Activated effector memory CD4-positive, alpha-beta T cell treated with Interleukin-2 at 50 U/mL for 16 hours (primary cell): ENCODE measurements at places on chromosomes 16 and 17.

DNA sequence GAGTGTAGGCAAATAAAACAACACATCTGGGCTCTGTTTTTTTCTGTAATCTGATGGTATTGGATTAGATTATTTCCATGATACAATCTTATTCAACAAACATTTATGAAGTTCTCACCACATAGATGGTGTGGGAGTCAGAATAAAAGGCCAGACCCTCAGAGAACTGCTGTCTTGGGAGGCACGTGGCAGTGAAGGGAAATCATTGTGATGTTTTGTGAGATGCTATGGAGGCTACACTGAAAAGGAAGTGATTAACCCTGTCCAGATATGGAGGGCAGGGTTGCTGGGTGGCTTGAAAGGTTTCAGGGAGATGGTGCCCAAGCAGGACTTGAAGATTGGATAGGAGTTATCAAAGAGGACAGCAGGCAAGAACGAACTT, 35.6 kb downstream of the DHRS7B start:
- DNase-seq = no peak

DNA sequence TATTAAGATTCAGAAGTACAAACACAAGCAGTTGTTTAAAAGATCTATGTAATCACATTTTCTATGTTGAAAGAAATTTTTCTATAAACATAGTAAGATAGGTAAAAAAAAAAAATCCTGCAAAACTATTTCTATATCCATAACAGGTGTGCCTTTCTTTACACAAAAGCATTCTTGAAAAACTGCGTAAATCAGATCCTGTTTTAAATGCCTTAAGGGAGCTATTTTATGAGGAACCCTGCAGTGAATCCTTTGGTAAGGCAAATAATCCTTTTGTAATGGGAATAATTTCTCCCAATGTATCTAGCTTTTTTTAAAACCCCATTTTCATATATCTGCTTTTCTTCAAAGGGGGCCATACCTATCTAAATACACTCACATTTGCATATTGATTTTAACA, 157.3 kb downstream of the AATF start:
- no peak for DNase-seq

DNA sequence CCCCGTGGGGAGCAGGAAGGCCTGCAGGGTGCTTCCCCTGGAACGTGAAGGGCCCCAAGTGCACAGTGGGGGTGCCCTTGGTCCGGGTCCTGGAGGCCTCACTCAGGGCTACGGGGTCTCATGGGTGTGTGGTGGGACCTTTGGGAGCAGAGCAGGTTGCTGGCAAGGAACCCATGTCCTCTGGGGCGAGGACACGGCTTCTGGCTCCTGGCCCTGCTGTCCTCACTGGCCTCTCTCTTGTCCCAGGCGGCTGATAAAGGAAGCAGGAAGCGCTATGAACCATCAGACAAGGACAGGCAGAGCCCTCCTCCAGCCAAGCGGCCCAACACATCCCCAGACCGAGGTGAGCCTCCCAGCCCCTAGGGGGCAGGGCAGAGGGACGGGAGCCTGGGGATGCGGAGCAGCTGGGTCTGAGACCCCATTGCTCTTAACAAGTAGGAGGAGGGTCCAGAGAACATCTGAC, 9.8 kb upstream of the IL17C start:
- no peak for DNase-seq

GRCh38 chr17:68812876-68813584, 142.2 kb downstream of the ABCA8 start:
- DNase-seq = no peak

DNA sequence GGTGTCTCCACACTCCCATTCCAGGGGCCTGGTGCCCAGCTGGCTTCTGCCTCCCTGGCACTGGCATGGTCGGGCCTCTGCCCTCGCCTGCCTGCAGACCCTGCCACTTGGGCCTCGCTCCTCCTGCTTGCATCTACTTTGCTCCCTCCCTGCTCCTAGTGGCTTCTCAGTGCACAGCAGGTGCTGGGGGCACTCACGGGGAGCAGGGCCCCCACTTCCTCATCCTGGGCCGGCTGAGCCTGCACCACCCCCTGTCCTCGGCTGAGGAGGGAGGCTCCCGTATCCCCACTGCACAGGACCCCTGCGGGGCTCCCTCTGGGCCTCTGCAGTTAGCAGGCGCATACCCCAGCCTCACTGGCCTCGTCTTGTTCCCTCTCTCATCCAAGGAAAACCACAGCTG, 35.2 kb downstream of the CIBAR2 start:
- DNase-seq = no peak

DNA sequence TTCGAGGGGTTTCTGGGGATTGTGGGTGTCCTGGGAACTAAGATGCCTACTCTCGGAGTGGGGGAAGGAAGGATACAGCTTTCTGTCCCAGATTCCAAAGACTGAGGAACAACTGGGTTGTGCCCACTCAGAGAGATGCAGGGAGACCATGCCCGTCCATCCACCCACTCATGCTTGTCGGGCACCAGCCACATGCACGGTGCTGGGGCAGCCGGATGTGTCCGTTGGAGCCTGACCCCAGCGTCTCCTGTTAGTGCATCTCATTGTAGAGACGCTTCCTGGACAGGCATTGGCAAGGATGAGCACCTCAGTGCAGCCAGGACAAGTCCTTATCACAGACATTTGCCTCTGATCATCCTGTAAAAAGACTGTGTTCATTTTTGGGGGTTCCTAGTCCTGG, 58.1 kb downstream of the METRNL start:
- no peak for DNase-seq

DNA sequence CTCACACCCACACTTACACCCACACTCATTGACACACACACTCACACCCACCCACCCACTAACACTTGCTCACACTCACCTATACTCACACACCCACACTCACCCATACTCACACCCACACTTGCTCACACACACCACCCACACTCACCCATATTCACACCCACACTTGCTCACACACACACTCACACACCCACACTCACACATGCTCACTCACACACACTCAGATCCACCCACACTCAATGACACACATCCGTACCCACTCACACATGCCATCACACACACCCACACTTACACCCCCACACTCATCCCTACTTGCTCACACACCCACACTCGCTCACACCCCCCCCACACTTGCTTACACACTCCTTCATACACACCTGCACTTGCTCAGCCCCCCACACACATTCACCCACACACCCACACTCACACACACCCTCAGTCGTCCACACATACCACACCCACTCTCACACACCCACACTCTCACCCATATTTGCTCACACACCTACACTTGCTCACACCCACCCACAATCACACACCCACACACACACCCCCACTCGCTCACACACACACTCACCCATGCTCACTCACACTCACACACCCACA, 321.1 kb upstream of the N4BP1 start:
- no peak for DNase-seq

- no peak for DNase-seq
These were observed 62.6 kb downstream of the PLCG2 start for GRCh38 chr16:81841722-81842121.

DNA sequence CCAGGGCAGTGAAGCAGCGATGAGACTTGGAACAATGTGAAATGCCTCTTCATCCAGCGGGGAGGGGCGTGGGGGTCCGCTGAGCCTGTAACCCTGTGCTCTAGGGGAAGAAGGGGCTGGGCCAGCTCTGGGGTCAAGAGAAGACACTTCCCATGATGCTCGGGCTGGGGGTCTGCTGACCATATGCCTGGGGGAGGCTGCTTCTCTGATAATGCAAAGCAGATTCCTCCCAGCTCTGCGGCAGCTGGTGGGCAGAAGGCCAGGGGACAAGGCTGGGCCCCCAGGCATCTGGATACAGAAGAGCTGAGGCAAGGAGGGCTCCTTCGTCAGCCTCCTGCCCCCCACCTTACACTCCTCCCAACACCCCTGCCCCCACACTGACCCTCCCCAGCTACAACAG, 24.7 kb downstream of the NGFR start:
- DNase-seq = no peak

DNA sequence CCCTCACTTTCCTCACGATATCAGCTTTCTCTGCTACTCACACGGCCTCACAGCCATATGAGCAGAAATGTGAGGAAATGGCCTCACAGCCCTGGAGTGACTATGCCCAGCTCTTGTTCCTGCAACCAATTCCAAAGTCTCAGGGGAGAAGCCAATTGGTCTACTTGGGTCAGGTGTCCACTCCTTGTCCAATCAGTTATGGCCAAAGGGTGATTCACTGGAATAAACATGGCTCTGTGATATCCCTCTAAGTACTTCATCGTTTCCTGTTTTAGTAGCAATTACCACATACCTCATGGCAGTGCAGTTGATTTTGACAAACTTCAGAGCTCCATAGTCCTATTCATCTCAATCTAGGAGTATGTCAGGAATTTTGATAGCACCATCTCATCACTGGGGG, 195.4 kb downstream of the KATNIP start:
- DNase-seq = no peak

GRCh38 chr17:73826872-73827228, 182.6 kb upstream of the SDK2 start:
- no peak for DNase-seq

GRCh38 chr16:8295513-8296237, 294.6 kb downstream of the TMEM114 start:
- no peak for DNase-seq

DNA sequence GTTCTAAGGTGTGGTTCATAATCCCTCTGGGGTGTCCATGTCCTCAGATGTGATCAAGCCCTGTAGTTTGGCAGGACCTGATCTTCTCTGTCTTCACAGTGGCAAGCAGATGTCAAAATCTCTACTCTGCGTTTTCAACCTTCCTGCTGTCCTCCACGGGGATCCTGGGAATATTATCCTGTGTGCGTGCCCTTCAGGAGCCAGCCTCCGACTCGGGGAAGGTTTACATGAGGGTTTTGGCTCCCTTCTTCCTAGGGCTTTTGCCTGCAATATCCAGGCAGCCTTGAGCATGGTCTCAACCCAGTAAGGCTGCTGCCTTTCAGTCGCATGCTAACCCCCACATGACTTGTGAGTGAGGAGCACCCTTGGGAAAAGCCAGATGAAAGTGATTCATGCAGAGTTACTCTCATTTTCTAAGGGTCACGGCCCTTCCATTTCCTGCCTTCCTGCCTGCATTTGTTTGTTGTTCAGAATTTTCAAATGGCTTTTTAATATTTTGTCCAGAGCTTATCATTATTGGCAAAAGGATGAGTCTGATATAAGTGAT, 202.2 kb upstream of the CHMP6 start:
- no peak for DNase-seq

DNA sequence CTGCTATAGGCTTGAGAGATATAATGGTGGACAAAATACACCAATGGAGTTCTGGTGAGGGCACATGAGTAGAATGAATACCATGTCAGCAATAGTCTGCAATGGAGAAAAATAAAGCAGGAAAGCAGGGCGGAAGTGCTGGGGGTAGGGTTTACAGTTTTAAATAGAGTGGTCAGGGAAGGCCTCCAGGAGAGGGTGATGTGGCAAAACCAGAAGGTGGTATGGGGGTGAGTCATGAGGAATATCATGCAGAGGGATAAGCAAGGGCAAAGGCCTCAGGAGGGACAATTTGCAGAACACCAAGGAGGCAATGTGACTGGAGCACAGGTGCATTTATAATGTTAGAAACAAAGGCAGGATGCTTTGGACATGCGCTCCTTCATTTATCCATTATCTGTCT, 102.0 kb downstream of the ITFG1 start:
- no peak for DNase-seq

DNA sequence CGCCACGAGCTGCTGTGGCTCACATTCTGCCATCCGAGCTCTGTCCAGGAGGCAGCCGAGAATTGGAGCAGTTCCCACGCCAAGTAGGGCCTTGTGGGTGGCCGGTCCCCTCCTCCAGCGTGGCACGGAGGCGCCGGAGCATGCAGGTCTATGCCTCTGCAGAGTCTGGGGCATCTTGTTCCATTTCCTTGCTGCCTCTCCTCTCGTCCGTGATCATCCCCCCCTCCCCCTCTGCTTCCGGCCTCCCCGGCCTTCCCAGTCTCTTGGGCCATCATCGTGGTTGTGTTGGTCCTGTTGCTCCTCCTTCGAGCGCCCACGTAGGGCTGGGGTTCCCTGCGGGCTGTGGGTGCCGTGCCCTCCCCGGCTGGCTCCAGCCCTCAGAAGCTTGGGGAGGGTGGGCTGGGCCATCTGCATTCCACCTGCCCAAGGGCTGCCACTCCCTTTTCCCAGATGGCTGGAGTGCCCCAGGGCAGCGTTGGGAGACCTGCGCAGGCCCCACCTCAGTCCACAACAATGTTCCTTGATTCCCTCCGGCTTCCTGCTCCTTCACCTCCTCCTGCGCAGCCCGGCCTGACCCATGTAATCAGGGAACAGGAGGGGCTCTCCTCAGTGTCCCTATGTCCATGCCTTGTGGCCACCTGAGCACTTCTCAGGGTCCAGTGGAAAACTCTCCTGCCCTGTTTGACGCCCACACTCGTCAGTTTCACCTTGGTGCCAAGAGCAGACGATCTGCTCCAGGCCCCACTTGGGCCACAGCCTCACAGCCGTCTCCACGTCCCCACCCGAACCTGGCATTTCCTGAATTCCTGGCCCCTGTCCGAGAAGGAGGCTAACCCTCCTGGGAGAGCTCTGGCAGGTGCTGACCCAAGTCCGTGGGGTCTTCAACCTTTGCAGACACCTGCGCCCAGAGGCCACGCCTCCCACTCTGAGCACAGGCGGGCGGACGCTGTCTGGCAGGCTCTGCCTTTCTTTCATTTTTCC, 37.1 kb downstream of the BAIAP2 start:
- no peak for DNase-seq

GRCh38 chr17:64001763-64002529, 3.8 kb downstream of the PRR29 start:
- DNase-seq = no peak

GRCh38 chr16:54245788-54246453, 40.7 kb downstream of the IRX3 start:
- DNase-seq = no peak

GRCh38 chr17:4482338-4483011, 16.2 kb upstream of the SPNS2 start:
- DNase-seq = no peak

- no peak for DNase-seq
These were observed 135.7 kb downstream of the PRKCA start for GRCh38 chr17:66438101-66438500.

- DNase-seq = no peak
These were observed 170.2 kb downstream of the HS3ST3B1 start for GRCh38 chr17:14471052-14471451.

- no peak for DNase-seq
These were observed 432.6 kb downstream of the TOX3 start for GRCh38 chr16:52114379-52114778.
